ENCODE measurements at places on chromosomes 1 and 21.
A peak's percentile ranks its signal among the peaks of the same experiment; 100 is the strongest.

- H3K4me3 ChIP-seq = no peak overlapping the region
- peak overlapping the region; percentile 9 for H3K27ac ChIP-seq
- H3K27me3 ChIP-seq = peaks cover 81% of the 10 kb centered on the region
Observed at GRCh38 chr1:148355976-148356375, 127.1 kb downstream of the PPIAL4G start.

GRCh38 chr1:9110669-9111356 lies 18.1 kb downstream of the GPR157 start:
- no peak overlapping the region for H3K4me3 ChIP-seq
- H3K36me3 ChIP-seq = no peaks in the 10 kb centered on the region
- H3K27ac ChIP-seq = peak overlapping the region; percentile 46
- DNase-seq = peak; percentile 92
- peaks cover 5% of the 10 kb centered on the region for H3K4me1 ChIP-seq
- no peaks in the 10 kb centered on the region for H3K27me3 ChIP-seq

DNA sequence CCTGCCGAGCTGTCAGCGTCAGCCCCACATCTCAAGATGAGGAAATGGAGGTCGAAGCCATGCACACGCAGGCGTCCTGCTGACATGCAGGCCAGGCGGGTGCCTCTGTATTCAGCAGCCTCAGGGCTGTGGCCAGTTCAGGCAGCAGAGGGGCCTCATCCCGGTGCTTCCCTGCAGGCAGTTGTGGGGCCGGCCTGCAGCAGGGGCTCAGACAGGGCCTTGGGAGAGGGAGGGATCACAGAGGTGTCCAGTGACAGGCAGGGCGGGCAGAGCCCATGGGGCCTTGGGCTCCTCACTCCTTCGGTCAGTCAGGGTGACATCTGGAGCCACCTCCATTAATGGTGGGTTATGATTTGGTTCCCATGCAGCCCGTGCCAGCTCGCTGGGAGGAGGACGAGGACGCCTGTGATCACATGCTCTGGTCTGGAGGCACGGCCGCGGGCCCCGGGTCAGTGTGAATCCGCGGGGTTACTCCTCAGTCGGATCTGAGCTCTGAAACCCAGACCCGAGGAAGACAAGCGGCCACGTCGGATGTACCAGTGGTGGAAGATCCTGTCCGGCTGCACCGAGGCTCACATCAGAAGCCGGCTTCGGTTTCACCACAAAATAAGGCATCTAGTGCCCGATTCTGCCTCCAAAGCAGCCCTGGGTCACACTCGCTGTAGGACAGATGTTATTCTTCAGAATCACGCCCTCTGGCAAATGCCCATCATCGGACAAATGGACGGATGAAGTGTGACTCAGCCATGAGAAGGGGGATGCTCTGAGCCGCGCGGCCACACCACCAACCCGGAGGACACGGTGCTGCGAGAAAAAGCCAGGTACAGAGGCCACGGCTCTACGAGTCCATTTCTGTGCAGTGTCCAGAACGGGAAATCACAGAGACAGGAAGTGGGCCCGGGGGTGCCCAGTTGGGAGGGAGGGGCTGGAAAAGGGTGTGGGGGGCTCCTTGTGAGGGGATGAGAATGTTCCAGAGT lies 33.4 kb downstream of the KRTAP10-1 start:
- H3K36me3 ChIP-seq = no peaks in the 10 kb centered on the region
- peaks cover 8% of the 10 kb centered on the region for H3K4me1 ChIP-seq
- H3K27me3 ChIP-seq = no peaks in the 10 kb centered on the region
- DNase-seq = no peak
- H3K4me3 ChIP-seq = no peak overlapping the region

GRCh38 chr1:9211291-9211811 lies 23.2 kb upstream of the H6PD start:
- H3K36me3 ChIP-seq = no peaks in the 10 kb centered on the region
- H3K4me3 ChIP-seq = no peak overlapping the region
- peaks cover 6% of the 10 kb centered on the region for H3K4me1 ChIP-seq
- no peak overlapping the region for H3K27ac ChIP-seq
- DNase-seq = no peak

DNA sequence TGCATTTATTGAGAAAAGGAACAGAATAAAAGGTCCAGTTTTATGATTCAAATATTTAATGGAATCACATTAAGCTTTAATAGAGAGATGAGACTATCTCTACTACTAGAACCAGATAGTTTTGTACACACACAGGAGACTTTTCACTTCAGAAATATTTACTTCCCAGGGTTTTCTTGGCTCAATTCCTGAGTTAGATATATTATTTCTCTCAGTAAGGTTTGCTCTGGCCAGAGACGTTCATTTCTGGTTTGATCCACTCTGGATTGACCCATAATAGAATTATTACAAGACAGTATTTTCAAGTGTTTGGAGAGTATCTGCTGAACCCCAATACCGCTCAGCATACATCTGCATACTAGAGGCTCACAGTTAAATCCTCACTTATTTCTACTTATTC lies 1.3 kb upstream of the RCOR3 start:
- peak overlapping the region; percentile 96 for H3K27ac ChIP-seq
- no peaks in the 10 kb centered on the region for H3K27me3 ChIP-seq
- peak overlapping the region; percentile 92 for H3K4me3 ChIP-seq
- peaks cover 6% of the 10 kb centered on the region for H3K36me3 ChIP-seq

- no peaks in the 10 kb centered on the region for H3K4me1 ChIP-seq
- peaks cover 14% of the 10 kb centered on the region for H3K36me3 ChIP-seq
- H3K27me3 ChIP-seq = no peaks in the 10 kb centered on the region
Observed at GRCh38 chr21:46545911-46546310, 59.0 kb downstream of the S100B start.

DNA sequence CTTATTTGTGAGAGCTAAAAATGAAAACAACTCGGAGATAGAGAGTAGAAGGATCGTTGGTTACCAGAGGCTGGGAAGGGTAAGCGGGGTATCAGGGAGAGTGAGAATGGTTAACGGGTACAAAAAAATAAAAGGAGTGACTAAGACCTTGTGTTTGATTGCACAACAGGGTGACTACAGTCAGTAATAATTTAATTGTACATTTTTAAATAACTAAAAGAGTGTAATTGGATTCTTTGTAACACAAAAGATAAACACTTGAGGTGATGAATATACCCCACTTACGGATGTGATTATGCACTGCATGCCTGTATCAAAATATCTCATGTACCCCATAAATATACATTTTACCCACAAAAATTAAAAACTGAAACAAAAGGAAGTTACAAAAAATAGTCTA lies 29.4 kb downstream of the FOXJ3 start:
- peaks cover 52% of the 10 kb centered on the region for H3K36me3 ChIP-seq
- no peaks in the 10 kb centered on the region for H3K4me1 ChIP-seq
- no peak overlapping the region for H3K4me3 ChIP-seq
- H3K27ac ChIP-seq = no peak overlapping the region
- no peak for DNase-seq
- H3K27me3 ChIP-seq = no peaks in the 10 kb centered on the region

DNA sequence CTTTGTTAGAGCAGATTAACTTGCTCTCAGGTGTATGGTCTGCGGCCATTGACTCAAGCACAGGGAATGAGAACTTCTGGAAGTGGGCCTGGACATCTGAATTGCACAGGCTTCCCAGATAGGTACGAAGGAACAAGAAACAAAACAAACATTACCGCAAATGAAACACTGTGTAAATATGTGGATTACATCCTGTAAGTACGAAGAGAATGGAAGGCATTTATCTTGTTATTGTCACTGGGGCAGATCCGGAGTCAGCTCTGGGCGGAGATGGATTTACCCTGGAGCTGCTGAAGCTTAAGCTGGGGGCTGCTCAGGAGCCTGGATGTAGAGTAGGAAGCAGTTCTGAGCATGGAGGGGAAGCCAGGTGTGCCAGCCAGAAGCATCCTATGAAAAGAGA lies 6.8 kb downstream of the HES2 start:
- H3K27me3 ChIP-seq = peaks cover 62% of the 10 kb centered on the region
- peak overlapping the region; percentile 99 for H3K27ac ChIP-seq
- H3K4me3 ChIP-seq = peak overlapping the region; percentile 26

DNA sequence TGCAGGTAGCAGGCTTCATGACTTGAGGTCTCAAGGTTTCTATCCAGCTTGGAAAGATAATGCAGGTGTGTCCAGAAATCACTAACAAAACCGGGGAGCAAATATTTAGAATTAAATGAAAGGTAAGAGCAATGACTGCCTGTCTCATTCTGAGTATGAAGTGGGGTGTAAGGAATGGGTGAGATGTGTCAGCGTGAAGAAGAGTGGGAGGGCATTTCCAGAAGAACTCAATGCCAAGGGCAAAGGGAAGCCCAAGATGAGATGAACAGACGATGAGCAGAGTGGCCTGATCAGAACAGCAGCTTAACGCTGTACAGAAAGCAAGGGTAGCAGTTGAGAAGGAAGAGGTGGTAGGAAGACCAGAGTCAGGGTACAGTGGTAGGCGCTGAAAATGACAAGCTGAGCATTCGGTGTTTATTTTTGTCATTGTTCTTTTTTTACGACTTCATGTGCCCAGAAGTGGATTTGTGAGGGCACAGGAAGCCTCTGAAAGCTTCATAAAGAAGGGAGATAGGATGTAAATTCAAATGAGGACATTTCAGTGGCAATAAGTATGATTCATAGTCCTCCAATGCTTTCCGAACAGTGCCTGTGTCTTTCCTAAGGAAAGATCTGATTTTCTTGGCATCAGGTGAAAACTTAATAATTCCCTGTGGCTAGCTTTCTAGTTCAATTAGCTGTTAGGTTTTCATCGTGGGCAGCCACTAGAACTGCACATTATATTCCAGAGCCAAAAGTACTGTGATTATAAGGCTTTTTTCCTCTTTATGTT lies 190.5 kb downstream of the APP start:
- H3K4me1 ChIP-seq = peaks cover 7% of the 10 kb centered on the region
- no peak overlapping the region for H3K4me3 ChIP-seq
- H3K27me3 ChIP-seq = no peaks in the 10 kb centered on the region

DNA sequence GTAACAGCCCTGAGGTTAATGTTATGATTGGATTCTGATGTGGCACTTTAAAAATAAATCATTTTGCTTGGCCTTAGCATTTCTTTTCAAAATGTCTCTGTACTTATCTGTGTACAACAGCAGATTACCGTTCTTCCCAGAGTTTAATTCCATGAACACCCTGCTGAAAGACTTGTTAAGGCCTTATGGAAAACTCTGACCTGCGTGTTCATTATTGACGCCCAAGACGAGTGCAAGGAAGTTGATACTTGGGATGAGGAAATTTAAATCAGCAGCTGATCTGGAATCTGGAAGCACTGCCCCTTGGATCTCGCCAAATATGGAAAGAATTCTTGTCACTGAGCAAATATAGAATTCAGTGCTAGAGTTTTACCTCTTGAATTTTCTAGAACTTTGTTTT lies 6.7 kb downstream of the ERG start:
- no peak overlapping the region for H3K27ac ChIP-seq
- no peaks in the 10 kb centered on the region for H3K36me3 ChIP-seq

DNA sequence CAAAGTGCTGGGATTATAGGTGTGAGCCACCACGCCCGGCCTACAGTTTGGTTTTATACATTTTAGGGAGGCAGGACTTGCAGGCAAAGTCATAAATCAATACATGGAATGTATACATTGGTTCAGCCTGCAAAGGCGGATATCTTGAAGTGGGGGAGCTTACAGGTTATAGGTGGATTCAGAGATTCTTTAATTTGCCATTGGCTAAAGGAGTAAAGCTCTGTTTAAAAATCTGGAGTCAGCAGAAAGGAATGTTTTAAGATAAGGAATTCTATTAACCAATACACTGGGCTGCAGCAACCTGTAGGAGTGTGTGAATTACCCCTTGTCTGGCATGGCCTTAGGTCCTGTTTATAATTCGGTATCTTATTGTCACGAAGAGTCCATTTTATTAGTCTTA lies 57.6 kb downstream of the OPTC start:
- no peak overlapping the region for H3K4me3 ChIP-seq
- no peak overlapping the region for H3K27ac ChIP-seq
- DNase-seq = no peak
- H3K4me1 ChIP-seq = peaks cover 51% of the 10 kb centered on the region
- no peaks in the 10 kb centered on the region for H3K36me3 ChIP-seq

GRCh38 chr1:240474133-240474614 lies 137.8 kb downstream of the GREM2 start:
- H3K4me1 ChIP-seq = no peaks in the 10 kb centered on the region
- H3K27me3 ChIP-seq = no peaks in the 10 kb centered on the region
- DNase-seq = no peak

DNA sequence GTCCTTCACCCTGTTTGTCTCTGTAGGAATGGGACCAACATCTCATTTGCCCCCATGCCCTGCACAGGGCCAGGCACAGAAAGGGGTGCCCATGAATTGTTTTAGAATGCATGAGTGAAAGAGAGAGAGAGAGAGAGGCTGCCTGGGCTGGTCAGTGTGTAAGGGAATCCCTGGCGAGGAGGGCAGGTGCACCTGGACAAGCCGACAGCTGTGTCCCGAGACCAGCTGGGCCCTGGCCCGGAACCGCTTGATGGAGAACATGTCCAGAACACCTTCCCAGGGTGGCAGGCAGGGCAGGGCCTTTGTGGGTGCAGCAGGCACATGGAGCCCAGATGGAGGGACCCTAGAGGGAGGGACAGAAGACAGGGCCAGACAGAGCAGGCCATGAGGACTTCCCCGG lies 22.7 kb downstream of the SPOCD1 start:
- DNase-seq = no peak
- H3K4me3 ChIP-seq = no peak overlapping the region
- no peak overlapping the region for H3K27ac ChIP-seq
- no peaks in the 10 kb centered on the region for H3K36me3 ChIP-seq
- peaks cover 19% of the 10 kb centered on the region for H3K27me3 ChIP-seq
- H3K4me1 ChIP-seq = peaks cover 6% of the 10 kb centered on the region

GRCh38 chr1:10271869-10272268 lies 61.5 kb downstream of the KIF1B start:
- peaks cover 28% of the 10 kb centered on the region for H3K36me3 ChIP-seq
- no peaks in the 10 kb centered on the region for H3K27me3 ChIP-seq
- no peak for DNase-seq
- H3K27ac ChIP-seq = no peak overlapping the region

DNA sequence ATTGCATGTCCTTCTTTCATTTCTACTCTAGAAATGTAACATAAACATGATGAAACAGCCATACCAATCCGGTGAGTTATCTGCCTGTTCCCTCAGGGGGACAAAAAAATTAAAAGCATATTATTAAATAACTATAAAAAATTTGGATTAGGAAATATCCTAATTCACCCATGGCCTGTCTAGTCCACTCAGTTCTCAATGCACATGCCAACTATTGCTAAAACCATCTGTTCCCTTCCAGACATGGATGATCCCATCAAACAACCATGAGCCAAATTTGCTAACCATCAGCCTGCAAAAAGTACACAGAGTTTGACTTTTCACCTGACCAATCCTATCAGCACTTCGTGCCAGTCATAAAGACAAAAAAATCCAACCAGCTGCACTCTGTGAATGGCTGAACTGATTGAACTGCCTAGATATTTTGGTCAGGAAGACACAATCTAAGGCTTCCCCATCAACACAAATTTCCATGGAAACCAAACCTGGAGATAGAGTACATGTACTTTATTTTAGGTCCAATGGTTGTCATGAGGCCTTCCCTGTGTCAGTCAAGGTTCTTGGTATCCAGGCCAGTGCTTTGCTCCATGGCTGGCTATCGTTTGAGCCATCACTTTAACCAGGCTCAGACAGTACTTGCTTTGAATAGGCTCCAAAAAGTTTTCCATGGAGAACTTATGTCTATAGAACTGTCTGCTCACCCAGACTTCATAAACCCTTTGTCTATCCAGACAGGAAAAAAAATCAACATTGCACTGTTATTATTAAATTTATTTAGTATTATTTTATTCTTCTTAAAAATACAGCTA lies 570.8 kb downstream of the LTN1 start:
- H3K36me3 ChIP-seq = no peaks in the 10 kb centered on the region
- no peak for DNase-seq
- no peaks in the 10 kb centered on the region for H3K4me1 ChIP-seq

GRCh38 chr1:17046334-17046657 lies 7.5 kb downstream of the SDHB start:
- no peaks in the 10 kb centered on the region for H3K27me3 ChIP-seq
- no peak overlapping the region for H3K27ac ChIP-seq
- H3K36me3 ChIP-seq = peaks cover 20% of the 10 kb centered on the region
- DNase-seq = no peak
